ENCODE measurements at places on chromosomes 6 and 20. TPM values are rescaled to one million over a fixed set of nuclear protein-coding genes. Genes with fewer than 3 reads are reported as not detected.

DNA sequence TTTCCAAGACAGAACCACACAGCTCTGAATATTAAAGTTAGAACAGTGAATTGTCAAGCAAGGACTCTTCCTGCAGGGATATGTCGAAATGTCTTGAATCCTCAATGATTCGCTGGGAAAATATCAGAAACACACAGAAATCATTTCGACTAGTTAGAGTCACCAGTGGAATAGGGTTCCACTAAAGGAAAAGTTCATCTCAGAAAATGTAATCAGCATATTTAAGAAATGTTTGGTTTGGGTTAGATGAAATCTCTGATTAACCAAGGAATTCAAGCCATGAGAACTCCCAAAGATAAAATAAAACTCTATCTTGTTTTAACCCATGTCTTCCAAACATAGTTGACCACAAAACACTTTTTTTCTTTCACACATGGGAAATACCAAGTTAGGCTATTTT is 621.0 kb upstream of the NRSN1 start:
- H3K27me3 ChIP-seq = no peaks in the 10 kb centered on the region
- no peaks in the 10 kb centered on the region for H3K36me3 ChIP-seq
- no peak overlapping the region for H3K4me3 ChIP-seq
- DNase-seq = no peak
- no peak overlapping the region for H3K27ac ChIP-seq

GRCh38 chr20:2637246-2637645 is 15.2 kb upstream of the NOP56 start:
- no peak for DNase-seq
- no peaks in the 10 kb centered on the region for H3K36me3 ChIP-seq
- no peak overlapping the region for H3K27ac ChIP-seq
- H3K4me1 ChIP-seq = no peaks in the 10 kb centered on the region
- H3K4me3 ChIP-seq = no peak overlapping the region
- peaks cover 18% of the 10 kb centered on the region for H3K27me3 ChIP-seq

DNA sequence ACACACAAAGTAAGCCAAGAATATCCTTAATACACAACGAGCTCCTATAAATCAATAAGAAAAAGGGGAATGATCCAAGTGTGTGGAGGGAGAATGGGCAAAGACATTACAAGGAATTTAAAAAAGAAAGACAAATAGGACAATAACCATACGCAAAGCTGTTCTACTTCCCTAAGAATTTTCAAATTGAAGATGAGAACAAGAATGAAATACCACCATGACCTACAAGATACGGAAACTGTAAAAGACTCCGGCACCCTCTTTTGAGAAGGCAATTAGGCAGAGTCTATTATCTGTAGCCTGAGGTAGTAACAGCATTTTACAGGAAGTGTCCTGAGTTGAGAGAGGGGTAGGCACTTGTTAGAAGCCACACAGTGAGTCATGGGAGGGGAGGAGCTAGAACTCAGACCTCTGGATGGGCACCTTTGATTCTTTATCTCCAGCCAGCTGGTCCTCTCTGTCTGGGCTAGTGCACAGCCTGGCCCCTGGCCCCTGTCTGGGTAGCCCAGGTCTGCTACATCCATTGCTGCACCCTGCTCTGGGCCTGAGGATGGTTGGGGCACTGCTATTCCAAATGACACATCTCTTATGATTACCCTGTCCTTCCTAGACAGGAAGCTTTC is 15.3 kb downstream of the RSPO4 start:
- no peak overlapping the region for H3K27ac ChIP-seq
- H3K4me1 ChIP-seq = no peaks in the 10 kb centered on the region
- no peaks in the 10 kb centered on the region for H3K27me3 ChIP-seq
- no peak for DNase-seq

GRCh38 chr20:20820785-20821483 is 108.5 kb upstream of the RALGAPA2 start:
- no peak overlapping the region for H3K27ac ChIP-seq
- H3K27me3 ChIP-seq = no peaks in the 10 kb centered on the region
- no peak overlapping the region for H3K4me3 ChIP-seq
- H3K4me1 ChIP-seq = peaks cover 37% of the 10 kb centered on the region
- no peaks in the 10 kb centered on the region for H3K36me3 ChIP-seq

- DNase-seq = no peak
- no peak overlapping the region for H3K27ac ChIP-seq
- no peaks in the 10 kb centered on the region for H3K27me3 ChIP-seq
- no peak overlapping the region for H3K4me3 ChIP-seq
- no peaks in the 10 kb centered on the region for H3K36me3 ChIP-seq
- no peaks in the 10 kb centered on the region for H3K4me1 ChIP-seq
These were observed 63.9 kb upstream of the MOCS1 start for GRCh38 chr6:39998126-39998525.

DNA sequence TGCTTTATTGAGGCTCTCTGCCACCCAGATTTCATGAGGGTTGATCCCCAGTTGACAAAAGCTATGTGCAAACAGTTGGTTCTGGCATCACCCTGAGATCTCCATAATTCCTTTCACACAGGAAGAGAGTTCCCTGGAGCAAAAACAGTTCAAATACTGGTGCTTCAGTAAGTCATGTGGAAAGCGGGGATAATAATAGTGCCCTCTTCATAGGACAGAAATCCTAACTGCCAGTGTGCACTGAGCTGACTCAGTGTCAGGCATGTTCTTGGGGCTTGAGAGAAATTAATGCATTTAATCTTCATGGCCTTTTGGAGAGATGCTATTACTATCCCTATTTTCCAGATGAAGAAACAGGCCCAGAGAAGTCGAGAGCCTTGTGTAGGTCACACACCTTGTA is 7.9 kb upstream of the SLC52A3 start:
- no peak overlapping the region for H3K4me3 ChIP-seq
- H3K4me1 ChIP-seq = no peaks in the 10 kb centered on the region
- H3K27me3 ChIP-seq = no peaks in the 10 kb centered on the region
- no peak overlapping the region for H3K27ac ChIP-seq
- no peaks in the 10 kb centered on the region for H3K36me3 ChIP-seq

- no peaks in the 10 kb centered on the region for H3K27me3 ChIP-seq
- DNase-seq = peak; percentile 16
- H3K36me3 ChIP-seq = no peaks in the 10 kb centered on the region
- H3K4me3 ChIP-seq = no peak overlapping the region
These were observed 29.9 kb downstream of the PHACTR2 start for GRCh38 chr6:143707697-143708096.

Gene HS3ST5
- polyA plus RNA-seq = not detected

Gene DEFB124
- polyA plus RNA-seq = not detected

Gene CD83
- polyA plus RNA-seq = 84.7 TPM

Gene BHLHE23
- not detected for polyA plus RNA-seq

Gene TBC1D7
- 34.3 TPM for polyA plus RNA-seq

Gene TPD52L1
- polyA plus RNA-seq = not detected

Gene CLPSL2
- not detected for polyA plus RNA-seq

Gene BFSP1
- polyA plus RNA-seq = not detected
